Activated CD4-positive, alpha-beta T cell treated with anti-CD3 and anti-CD28 coated beads, Interleukin-10, Interleukin-2, amounts not matched to agents 100 ng/mL and 50 ng/mL, durations not matched to agents 16 hours and 8 hours (primary cell): ENCODE measurements at places on chromosomes 7 and 10.
A peak's percentile ranks its signal among the peaks of the same experiment; 100 is the strongest.

DNA sequence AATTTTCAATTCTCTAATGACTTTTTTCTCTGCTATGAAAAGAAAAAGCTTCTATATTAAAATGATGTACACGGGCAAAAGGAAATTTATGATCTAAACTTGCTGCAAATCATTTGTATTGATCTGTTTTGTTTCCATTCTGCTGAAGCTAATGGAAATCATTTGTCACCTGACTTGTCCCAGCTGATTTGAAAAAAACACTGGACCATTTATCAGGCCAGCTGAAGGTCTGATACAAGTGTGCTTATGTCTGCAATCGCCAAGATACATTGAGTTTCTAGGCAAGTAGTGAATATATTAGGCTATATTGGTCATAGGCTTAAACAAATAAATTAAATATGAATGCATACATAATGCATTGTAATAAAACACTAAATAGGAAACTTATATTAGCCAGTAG, 1309.7 kb downstream of the REEP3 start:
- no peak for DNase-seq

DNA sequence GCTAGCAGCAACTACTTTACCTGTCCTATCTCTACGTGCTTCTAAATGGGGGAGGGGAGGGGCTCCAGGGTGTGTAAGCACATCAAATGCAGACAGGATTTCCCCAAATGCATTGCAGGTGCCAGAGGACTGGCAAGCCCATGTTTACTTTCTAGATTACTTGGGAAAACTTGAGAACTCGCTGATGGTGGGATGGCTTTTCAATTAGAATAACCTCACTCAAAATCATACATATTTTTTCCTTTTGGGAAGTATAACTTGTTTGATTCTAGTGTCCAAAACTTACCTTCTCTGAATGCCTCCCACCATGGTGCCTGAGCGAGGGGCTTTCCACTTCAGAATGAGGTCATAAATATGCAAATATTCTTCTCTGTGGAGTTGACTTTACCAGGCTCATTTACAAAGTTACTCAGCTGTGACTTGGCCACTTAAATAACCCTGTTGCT, 191.3 kb upstream of the RHOBTB1 start:
- no peak for DNase-seq

- DNase-seq = peak; percentile 37
Measured at GRCh38 chr10:116287906-116288501, 15.0 kb upstream of the GFRA1 start.

DNA sequence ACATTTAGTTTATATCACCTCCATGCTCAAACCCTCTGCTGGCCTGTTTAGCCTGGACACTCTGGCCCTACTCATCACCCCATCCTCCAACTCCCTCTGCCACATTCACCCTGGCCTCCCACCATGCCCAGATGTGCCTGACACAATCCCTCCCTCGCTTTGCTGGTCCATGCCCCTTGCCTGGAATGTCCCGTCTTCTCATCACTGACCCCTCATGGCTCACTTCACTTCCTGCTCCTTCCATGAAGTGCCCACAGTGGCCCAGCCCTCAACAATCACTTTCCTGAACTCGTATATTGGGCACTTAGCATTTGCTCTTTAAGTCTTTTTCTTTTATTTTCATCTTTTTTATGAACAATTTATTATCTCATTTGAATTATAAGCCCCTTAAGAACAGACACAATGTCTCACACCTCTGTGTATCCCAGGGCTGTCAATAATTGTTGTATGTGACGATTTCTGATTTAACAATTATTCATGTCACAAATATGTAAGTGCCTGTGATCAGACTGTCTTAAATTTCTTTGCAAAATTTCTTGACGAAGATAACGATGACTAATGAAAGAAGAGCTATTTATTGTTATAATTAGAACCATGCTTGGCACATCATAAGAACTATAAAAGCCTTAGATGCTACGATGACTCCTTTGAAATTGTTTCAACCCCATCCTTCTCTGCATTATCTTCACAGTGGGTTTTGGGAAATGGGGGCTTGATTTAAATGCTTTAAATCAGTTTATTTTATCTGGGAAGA, 209.9 kb upstream of the YAE1 start:
- DNase-seq = no peak

DNA sequence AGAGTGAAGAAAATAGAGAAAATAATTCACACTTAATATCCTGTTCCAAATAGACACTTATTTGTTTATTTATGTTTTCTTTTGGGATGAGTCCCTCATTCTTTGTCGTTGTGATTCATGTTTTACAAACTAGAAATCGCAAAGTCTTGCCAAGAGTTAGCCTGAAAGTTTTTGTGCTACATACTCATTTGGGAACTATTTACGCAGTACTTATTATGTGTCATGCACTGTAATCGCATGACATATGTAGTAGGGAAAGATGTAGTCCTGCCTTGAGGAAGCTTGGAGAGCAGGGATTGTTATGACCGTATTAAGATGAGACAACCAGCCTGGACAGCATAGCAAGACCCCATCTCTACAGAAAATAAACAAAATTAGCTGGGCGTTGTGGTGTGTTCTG, 189.3 kb downstream of the ABCA13 start:
- no peak for DNase-seq

- no peak for DNase-seq
Measured at GRCh38 chr10:72080042-72080975, 8.0 kb downstream of the SPOCK2 start.

DNA sequence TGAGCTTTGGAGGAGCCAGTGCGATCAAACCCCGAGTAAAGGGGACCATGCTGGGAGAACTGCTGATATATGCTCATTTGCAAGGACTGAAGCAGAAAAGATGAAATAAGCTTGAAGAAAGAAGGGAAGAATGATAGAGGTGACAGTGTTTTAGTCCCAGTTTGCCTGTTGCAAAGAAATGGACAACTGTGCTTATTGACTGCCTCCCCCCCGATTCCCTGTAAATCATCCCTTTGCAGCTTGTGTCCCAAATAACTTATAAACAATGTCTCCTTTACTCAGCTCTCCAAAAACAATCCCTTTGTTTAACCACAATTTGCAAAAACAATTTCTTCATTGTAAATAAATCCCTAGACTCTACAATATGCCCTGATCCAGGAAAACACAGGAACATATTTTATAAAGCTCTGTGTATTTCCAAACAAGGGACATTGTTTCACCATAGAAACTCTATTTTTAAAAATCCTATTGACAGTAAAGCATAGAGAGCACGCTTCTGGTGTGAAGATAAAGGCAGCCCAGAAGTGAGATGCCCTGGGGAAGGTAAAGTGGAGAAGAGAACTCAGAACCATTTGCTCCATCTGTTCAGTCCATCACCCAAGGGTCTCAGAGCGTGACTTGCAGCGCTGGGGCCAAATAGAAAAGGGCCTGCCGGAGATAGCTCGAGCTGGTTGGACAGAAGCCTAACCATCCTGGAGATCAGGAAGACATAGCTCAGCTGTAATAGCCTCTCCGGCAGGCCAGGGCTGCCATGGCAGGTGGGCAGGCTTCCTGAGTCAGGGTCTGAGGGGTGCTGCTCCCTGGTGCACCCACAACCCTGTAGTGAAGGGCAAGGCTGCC, 280.5 kb downstream of the WDR11 start:
- DNase-seq = no peak

DNA sequence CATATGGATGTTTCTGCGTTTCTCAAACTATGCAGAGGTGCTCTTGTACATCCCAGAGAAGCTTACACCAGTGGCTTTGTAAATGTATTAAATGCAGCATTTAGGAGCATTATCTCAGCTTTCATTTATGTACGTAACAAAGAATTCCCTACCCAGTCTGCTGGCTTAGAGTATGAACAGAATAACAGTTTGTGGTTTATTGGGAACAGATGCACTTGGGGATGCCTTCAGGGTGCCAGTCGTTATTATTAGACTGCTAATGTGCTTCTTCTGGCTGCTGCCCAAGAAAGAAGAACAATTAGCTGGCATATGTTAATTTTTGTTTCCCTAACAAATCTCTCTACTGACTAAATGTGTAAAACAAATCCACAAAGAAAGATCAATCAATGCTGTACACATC, 241.9 kb downstream of the FOXP2 start:
- DNase-seq = no peak

DNA sequence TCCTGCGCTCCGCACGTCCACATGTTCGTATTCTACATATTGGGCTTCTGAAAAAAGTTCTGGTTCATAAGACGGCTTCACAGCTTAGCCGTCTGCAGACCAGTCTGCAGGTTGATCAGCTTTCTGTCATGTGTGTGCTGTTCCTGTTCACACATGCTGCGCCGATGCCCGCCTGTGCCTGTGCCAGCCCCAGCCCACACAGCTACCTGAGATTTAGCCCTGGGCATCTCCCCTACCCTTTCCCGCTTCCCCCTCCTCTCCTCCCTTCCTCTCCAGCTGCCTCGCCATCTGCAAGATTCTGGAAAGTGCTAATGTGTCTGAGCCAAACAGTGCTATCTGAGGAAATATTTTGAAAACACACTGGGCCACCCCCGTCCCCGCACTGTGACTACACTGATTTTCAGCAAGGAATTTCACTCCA, 7.1 kb downstream of the CHST3 start:
- no peak for DNase-seq

GRCh38 chr7:43766564-43766963, 8.1 kb downstream of the BLVRA start:
- DNase-seq = no peak

DNA sequence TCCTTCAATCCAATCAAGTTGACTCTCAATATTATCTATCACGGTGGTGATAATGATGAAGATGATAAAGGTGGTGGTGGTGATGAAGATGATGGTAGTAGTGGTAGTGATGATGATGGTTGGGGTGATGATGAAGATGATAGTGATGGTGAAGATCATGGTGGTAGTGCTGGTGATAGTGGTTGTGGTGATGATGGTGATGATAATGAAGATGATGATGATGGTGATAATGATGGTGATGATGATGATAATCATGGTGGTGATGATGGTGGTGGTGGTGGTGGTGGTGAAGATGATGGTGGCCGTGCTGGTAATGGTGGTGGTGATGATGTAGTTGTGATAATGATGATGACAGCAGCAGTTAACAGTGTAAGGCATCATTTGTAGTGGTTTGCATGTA, 29.8 kb upstream of the SDK1 start:
- DNase-seq = no peak

DNA sequence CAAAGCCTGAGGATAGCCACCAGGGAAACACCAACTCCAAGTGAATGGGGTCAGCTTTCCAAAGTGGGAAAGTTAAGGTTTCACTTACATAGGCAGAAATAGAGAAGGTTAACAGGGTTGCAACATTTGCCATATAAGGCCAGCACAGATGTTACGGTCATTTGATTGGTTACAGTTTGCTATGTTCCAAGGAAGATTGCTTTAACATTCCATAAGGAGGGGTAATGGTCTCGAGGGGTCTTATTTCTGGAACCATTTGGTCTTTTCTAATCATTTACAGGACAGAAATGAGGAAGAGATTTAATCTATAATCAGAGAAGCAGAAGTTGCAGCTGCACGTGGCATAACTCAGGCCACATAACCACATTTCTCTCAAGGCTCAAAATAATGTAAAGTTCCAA, 679.4 kb upstream of the C7orf33 start:
- no peak for DNase-seq

- no peak for DNase-seq
Measured at GRCh38 chr7:52695973-52696595, 339.3 kb upstream of the POM121L12 start.

DNA sequence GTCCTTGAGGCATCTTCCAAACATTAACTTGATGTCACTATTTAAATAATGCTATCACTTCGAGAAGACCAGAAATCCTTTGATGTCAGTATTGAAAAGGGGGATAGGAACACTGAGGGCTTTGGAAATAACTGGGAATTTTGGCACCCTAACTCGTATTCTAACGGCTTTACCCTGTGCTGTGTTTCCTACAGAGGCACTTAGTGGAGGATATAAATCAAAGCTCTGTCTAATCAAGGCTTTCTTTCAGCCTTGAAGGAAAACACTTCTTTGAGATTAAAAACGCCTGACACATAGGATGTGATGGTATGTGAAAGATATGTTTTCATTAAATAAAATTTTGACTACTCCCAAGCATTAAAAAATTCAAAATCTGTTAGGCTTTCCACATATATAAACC, 62.3 kb downstream of the CREB5 start:
- no peak for DNase-seq

GRCh38 chr10:69913606-69914382, 112.1 kb downstream of the COL13A1 start:
- DNase-seq = no peak

GRCh38 chr7:109713366-109713765, 1143.7 kb downstream of the DNAJB9 start:
- no peak for DNase-seq

DNA sequence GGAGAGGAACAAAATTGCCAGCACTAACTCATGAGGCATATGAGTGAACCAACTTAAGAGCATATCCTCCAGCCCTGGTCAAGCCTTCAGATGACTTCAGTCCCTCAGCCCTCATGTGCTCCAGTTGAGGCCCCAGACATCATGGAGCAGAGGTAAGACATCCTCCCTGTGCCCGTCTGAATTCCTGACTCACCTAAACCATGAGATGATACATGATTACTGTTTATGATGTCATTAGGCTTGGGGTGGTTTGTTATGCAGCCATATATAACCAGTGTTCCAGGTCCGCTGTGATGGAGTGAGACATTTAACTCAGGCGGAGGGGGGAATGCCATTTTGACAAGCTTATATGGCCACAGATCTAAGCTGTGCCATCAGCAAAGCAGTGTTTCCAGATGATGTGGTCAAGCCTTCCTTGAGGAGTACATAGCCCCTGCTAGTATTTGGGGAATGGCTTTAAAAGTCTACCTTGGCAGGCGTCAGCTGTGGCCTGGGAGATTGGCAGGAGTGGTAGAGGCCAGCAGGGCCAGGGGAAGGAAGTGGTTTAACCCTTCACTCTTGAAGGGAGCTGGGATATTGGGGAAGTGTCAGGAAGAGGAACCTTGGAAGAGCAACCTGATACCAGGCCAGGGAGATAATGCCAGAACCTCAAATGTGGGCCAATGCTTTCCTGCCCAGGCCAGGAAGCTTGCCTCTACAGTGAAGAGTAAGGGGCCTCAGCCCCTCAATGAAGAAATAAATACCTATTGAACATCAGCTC, 343.0 kb upstream of the PODXL start:
- DNase-seq = no peak

DNA sequence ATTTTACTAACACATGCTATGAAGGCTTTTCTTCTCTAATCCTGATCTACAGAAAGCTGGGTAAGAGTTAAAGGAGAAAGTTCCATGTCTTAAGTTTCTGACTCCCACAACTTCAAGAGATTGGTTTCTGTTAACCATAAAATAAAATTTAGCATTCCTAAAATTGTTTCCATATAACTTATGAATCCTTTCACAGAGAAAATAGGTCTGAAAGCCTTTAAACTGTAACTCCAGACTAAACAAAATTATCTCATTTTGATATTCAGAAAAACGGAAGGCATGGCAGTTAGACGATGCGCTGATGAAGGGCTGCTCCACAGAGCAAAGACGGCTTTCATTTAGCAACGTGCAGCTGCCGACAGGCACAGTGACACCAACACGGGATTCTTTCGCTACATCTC, 133.3 kb downstream of the SLC25A13 start:
- no peak for DNase-seq

DNA sequence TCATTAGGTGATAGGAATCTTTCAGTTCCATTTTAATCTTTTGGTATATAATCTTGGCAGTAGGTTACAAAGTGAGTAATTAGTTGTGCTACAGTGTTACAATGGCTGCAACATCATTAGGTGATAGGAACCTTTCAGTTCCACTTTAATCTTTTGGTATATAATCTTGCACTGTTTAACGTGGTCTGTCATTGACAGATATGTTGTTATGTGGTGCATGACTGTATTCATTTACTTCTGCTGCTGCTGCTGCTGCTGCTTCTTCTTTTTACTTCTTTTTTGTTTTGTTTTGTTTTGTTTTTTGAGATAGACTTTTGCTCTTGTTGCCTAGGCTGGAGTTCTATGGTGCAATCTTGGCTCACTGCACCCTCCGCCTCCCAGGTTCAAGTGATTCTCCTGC, 28.6 kb downstream of the ST7 start:
- DNase-seq = no peak
